Heart right ventricle (tissue), 16 donors: ENCODE measurements at places on chromosomes 12 and 14. TPM values are rescaled to one million over a fixed set of nuclear protein-coding genes. Genes with fewer than 3 reads are reported as not detected.

The POTEM gene
- total RNA-seq = not detected

The OR10AD1 gene
- total RNA-seq = not detected

The TRIP11 gene
- 46.5 TPM for total RNA-seq

The CCDC184 gene
- total RNA-seq = 0.53 TPM

The RIC8B gene
- 21.9 TPM for total RNA-seq

The EFS gene
- 1.7 TPM for total RNA-seq

The PSMA3 gene
- total RNA-seq = 193 TPM

The GNG2 gene
- total RNA-seq = 8.3 TPM

DNA sequence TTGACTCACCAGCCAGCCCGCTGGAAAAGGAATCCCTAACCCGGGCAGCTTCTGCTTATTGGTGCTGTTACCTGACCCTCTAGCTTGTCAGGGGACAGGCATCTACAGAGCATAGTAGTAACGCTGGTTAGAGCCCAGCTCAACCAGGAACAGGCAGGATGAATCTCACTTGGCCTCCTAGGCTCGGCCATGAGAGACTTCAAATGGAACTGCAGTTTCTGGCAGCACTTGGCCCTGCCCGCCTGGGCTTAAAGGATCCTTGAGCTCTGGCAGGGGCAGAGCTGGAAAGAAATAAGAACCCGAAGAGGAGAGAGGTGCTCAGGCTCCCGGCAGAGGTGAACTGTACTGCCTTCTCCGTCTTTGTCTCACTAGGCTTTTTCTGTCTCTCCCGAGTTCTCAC lies 2.3 kb upstream of the LHX5 start:
- DNase-seq = no peak

DNA sequence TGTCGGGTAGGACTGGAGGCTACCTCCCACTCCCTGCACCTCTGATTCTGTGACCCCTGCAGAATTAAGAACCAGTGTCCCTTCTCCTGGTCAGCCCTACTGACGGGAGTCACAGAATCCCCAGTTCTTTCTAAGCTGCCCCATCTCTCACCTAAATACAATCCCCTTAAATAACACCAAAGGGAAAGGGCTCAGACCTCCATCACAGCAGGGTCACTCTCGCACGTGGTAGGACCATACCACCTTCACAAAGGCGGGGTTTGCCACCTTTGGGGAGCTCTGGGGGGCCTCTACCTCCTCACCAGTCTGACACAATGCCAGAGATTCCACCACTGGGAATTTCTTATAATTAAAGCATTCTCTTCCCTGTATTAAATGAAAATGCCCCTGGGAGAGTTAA lies 35.6 kb downstream of the DAD1 start:
- DNase-seq = no peak

GRCh38 chr14:22407033-22407432 lies 182.0 kb downstream of the DAD1 start:
- no peak for DNase-seq

DNA sequence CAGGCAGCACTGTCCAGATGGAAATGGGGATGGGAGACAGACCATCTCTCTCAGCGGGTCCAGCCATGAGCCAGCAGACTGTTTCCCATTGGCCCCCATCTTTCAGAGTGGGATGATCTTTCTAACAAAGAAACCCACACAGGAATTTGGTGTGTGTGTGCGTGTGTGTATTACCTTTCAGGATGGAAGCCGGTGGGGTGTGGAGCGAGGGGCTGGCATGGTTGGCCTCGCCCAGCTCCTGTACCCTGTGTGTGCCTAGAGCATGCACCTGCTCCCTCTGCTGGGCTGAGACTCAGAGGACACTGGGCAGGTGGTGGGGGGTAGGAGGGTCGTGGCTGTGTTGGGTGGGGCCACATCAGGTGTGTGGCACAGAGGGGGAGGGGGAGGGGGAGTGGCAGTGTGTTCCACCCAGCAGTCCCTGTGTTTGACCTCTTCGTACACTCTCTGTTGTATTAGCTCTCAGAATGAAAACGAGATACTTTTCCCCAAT lies 33.0 kb upstream of the TSPAN9 start:
- DNase-seq = no peak

- no peak for DNase-seq
Measured at GRCh38 chr12:129305851-129306250, 452.6 kb downstream of the GLT1D1 start.

GRCh38 chr12:94721173-94721572 lies 70.8 kb upstream of the TMCC3 start:
- no peak for DNase-seq

- DNase-seq = no peak
Measured at GRCh38 chr12:116306506-116306905, 29.0 kb upstream of the MED13L start.

GRCh38 chr14:69539631-69540410 lies 34.9 kb downstream of the CCDC177 start:
- DNase-seq = no peak

DNA sequence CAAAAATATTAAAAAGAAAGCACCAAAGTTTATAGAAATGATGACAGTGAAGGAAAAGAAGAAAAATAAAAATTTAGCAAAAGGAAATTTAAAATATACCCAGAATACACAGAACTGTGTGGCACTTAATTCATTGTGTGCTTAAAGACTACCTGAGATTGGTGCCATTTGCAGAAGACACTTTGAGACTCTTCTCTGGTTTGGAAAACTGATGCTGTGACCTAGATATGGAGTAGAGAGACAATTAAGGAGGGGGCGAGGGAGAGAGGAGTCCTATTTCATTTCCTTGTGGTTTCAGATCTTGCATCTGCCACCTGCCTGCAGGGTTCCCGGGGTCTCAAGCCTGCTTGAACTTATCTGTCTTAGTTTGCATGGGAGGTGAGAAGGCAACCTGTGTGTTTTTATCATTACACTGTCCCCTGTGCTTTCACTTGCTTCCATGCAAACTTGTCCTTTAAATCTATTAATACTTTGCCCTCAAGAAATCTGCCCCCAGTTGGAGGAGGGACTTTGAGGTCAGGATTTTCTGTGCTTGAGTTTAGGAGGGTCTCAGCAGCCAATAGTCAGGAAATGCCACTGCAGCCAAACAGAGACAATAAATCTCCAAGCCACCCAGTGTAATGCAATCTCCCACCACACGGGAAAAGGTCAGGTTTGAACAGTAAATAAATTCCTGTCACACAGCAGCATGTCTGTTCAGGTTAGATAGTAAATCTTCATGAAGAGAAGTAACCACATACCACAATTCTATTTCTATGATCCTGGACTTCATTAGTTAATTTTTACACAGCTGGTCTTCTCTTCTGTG lies 119.4 kb downstream of the CAND1 start:
- DNase-seq = no peak

GRCh38 chr14:82755923-82756322 lies 1222.3 kb upstream of the SEL1L start:
- no peak for DNase-seq

- DNase-seq = no peak
Measured at GRCh38 chr12:114163771-114164170, 197.6 kb upstream of the RBM19 start.

DNA sequence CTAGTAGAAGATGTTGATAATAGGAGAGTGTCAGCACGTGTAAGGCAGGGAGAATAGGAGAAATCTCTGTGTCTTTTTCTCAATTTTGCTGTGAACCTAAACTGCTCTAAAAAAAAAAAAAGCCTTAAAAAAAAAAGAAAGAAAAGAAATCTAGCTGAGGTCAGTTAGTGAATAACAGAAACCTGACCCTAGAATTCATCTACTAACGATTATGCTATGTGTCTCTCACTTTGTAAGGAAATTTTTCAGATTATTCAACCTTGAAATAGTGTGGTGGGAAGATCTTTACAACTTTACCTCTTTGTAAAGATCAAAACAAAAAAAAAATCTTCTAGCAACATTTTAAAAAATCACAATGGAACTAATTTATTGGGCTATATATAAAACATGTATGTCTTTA lies 995.7 kb downstream of the GALC start:
- DNase-seq = no peak

DNA sequence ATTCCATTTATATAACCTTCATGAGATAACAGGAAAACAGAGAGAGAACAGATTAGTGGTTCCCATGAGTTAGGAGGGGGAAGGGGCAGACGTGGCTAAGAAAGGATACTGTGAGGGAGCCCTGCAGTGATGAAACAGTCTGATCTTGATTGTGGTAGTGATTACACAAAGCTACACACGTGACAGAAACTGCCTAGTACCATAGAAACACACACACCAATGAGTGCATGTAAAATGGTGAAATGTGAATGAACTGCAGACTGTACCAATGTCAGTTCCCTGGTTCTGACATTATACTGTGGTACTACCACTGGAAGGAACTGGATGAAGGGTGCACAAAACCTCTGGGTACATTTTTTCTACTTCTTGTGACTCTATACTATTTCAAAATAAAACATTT lies 36.9 kb downstream of the NRDE2 start:
- no peak for DNase-seq

DNA sequence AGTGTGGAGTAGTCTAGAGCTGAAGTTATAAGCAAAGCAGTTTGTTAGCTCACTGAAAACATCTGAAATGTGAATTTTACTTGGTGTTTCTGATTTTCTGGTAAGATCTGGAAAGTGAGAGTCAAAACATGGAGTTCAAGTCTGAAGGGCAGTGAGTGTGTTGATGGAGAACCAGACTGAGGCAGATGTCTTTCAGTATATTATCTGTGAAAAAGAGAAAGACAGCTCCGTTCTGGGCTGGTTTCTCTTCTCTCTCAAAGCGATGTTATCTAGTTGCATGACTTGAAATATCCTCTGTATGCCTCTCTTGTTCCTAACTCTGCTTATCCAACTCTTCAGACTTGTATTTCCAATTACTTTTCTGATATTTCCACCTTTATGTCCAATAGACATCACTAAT lies 381.9 kb upstream of the RGS6 start:
- no peak for DNase-seq

GRCh38 chr14:64706593-64707193 lies 2.5 kb downstream of the PLEKHG3 start:
- DNase-seq = peak; percentile 54

- DNase-seq = no peak
Measured at GRCh38 chr14:96102081-96102856, 63.1 kb downstream of the C14orf132 start.

GRCh38 chr14:69141550-69141949 lies 11.4 kb downstream of the DCAF5 start:
- no peak for DNase-seq
